Fibroblast of lung (primary cell): ENCODE measurements at places on chromosomes 7 and 10. TPM values are rescaled to one million over a fixed set of nuclear protein-coding genes. Genes with fewer than 3 reads are reported as not detected.

The CAMK2B gene
- 0.17 and 0.26 TPM in 2 replicates for total RNA-seq

The STEAP1B gene
- total RNA-seq: 10.3 and 14.7 TPM in 2 replicates

The ENTPD7 gene
- total RNA-seq: 13.6 and 28.9 TPM in 2 replicates

DNA sequence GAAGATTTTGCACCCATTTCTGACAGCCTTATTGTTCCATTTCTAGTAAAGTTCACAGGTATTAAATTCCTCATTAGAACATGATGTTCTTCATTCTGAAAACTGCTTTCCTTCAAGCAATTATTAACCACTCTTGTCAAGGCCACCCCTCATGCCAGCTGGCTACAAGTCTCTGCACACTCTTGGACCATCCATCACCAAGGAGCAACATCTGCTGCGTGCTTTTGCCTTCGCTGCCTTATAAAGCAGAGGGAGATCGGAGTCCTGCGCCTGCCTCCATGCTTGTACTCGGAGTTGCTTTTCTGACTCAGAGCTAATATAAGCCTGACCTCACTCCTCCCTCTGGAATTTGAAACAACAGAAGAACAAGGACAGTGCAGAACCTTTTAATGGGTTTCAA is 529.9 kb upstream of the DPP6 start:
- DNase-seq: no peak

The TAS2R5 gene
- total RNA-seq: 1.0 and 1.3 TPM in 2 replicates

DNA sequence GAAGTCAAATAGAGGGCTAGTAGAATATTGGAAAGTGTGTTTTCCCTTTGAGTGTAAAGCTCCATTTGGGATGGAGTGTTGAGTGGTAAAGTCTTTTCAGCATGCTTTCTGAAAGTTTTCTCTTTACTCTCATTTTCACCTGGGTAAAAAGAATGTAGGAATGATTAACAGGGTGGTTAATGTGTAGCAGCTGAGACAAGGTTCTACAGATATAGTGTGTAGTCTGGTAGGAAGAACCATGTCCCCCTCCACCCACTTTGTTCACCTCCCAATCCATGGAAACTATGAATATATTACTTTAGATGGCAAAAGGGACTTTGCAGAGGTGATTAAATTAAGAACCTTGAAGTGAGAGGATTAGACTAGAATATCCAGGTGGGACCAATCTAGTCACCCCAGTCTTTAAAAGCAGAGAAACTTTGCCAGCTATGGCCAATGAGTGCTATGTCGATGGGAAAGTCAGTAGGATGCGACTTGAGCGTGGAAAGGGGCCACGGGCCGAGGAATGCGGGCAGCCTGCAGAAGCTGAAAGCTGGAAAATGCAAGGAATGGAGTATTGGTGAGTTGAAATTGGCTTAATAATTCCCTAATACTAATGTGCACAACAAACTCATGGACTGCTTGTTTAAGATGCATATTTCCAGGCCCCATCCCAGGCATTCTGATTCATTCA is 166.3 kb upstream of the AHR start:
- DNase-seq: no peak
